ENCODE measurements at places on chromosomes 7 and 10.

DNA sequence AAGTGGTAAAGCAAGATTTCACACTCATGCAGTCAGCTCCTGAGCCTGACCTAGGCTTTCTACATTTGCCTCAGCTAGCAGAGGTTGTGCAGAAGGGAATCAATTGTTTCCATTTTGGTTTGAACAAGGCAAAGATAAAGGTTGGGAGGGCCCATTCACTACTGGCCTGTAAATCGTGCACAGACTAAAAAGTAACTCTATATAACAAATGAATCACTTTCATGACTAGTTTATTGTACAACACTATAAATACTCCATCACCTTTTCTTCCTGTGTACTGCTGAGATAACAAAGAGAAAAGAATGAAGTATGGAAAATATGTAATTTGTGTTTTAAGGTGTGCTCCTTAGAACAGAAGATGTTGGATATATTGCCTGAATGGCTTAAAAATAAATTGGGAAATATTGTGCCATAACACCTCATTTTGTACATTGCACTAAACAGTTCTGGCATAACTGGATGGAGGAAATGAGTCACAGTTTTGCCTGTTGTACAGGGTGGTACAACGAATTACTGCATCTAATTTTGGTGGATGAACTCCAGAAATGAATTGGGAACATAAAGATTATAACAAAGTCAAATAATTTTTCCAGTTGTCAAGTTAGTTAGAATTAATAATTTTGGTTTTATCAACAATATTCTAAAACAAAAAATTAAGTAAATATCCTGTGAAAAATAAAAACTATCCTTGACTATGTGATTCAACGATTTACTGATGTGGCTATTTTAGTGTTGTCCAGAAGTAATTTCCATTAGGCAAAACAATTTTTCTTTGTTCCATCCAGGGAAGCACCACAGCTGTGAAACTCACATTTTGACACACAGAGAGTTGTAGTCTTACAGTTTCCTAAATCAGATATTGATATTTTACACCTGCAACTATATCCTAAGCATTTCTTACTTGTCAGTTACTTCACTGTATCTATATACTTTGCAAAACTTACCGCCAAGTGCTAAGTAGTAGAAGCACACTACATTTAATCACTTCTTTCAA is 18.0 kb downstream of the SEMA3C start:
- no peak for DNase-seq

DNA sequence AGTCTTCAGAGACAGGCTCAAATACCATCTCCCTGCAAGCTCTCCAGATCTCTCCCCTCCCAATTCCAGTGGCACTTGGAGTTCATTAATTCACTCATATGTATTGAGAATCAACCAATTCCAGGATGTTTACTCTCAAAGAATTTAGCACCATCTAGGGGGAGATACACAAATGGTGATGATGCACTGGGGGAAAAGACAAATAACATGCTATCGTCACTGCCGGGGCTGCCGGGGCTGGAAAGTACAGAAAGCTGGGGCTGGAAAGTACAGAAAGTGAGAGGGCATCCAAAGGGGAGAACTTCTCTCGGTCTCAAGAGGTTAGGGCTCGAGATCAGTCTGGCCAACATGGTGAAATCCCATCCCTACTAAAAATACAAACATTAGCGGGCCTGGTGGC is 118.7 kb downstream of the MKX start:
- no peak for DNase-seq

GRCh38 chr7:134364619-134365037 is 47.9 kb upstream of the SLC35B4 start:
- no peak for DNase-seq

DNA sequence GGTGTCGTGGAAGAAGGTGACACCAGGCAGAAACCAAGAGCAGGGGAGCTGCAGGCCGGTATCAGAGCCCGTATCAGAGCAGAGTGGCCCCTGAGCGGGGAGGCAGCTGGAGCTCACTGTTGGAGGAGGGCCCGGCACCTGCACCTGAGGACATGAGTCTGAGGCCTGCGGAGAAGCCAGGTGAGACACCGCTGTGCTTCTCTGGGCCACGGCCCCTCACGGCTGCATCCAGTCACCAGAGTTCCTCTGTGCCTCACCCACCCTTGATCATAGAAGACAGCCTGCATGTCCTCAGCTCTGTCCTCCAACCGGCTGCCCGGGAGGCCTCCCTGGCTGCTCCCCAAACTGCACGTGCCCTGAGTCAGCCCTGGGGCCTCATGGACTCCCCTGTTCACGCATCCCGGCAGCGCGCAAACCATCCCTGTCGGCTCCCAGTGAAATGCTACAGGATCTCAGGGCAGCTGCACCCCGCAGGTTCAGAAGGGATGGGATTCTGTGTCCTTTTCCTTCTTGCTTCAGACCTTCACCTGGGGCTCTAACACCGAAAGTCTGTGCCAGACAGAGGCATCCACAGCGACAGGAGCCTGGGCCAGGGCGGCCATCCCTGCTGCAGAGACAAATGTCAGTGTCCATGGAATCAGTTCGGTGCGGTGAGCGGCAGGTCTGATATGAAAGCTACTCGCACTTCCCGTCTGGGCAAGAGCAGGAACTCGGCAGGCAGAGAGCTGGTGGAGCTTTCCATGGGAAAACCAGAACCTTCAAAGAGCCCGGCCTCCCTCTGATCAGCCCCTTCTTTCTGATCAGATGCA is 111.9 kb upstream of the FAM20C start:
- no peak for DNase-seq

- DNase-seq: no peak
Measured at GRCh38 chr7:109939207-109939606, 1151.7 kb upstream of the LRRN3 start.

DNA sequence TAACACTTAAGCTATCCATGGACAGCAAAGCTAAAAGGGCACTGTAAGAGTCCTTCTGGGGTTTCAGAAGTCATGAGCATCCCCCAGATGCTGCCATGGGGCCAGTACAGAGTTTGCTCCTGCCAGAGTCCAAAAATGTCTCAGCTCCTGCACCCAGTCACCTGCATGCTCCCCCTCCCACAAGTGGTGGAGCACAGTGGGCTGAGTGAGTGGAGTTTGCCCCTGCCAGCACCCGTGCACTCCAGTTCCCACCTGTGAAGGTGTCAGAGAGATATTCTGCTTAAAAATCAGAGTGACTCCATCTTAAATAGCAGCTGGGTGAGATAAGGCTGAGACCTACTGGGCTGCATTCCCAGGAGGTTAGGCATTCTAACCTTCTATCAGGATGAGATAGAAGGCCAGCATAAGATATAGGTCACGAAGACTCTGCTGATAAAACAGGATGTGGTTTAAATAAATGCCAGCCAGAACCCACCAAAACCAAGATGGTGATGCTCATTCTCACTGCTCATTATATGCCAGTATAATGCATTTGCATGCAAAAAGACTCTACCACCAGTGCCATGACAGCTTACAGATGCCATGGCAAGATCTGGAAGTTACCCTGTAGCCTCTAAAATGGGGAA is 140.1 kb upstream of the ZNF92 start:
- DNase-seq: no peak

GRCh38 chr7:124992851-124993562 is 63.4 kb upstream of the POT1 start:
- DNase-seq: no peak

- no peak for DNase-seq
Measured at GRCh38 chr7:18894155-18894554, 223.3 kb downstream of the TWIST1 start.

DNA sequence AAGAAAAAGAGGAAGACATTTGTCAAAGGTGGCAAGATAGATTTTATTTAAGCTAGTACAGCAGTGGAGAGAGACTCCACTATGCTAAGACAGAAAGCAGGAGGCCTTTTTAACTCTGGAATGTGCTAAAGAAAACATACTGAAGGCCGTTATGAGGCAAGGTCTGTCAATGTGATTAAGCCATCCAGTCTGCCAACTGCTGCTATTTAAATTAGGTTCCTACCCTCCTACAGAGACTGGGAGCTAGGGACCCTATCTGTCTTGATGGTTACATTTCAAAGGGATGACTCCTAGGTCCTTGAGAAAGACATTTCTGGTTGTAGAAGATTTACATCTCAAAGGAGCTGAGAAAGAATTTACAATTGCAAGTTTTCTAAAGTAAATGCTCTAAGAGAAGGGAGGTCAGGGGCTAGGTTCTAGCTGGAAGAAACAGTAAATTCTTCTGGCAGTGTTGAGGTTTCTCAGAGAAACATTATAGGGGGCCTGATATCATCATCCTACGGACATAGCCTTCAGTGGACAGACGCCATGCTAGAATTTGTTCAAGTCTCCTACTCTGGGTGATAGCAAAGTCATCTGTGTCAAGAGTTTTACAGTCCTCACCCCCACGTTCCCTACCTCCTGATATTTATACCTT is 211.6 kb downstream of the PHF14 start:
- no peak for DNase-seq

DNA sequence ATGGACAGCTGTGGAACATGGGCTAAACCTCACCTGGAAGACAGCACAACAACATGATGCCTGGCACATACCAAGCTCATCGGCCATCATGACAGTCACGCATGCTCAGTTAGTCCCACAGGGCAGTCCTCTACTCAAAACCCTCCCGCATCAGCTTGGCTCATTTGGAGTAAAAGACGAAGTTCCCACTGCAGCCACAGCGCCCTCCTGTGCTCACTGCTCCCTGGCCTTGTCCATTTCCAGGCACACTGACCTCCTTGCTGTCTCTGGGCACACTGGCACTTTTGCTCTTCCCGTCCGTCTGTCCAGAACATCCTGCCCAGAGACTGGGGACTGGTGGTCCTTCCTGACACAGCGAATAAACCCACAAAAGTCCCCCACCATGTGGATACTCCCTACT is 66.2 kb downstream of the LARP4B start:
- DNase-seq: no peak

DNA sequence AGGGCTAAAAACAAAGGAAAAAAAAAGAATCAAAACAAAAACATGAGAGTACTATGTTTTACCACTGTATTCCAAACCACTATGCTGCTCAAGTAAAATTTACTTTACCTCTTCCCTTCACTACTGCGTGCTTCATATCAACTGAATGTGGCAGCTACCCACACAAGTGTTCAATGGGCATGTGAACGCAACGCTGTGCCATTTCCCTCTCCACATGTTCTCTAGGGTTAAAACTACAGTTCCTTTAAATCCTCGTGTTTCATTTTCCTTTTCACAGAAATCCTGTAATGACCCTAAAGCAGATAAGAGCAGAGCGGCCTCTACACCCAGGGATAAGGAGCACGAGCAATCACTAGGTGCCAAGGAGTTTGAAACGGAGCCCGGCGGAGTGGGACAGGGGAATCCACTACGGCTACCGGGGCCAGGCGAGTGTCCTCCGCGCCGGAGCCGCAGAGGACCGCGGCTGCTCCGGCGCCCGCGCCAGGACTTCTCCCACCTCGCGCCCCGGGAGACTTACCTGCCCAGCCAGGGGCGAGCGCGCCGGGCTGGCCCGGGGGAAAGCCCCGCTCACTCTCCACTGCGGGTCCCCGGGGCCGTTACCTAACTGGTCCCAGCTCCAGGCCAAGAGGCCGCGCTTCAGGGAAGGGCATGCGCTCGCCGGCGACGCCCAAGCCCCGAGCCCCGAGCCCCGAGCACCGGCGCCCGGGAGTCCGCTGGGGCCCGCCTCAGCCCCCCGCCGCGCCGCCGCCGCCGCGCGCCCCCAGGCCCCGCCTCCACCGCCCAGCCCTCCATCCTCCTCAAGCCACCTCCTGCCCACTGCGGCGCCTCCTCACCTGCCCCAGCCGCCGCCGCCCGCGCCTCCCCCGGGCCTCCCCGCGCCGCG is 711 bp downstream of the NAMPT start:
- DNase-seq: no peak

Data from GM12891 (cell line).